Dermis blood vessel endothelial cell (primary cell): ENCODE measurements at places on chromosomes 2 and 18. TPM values are rescaled to one million over a fixed set of nuclear protein-coding genes. Genes with fewer than 3 reads are reported as not detected.

The MOCOS gene
- 0.34 and 0.79 TPM in 2 replicates for total RNA-seq

The PPP4R1 gene
- 180 and 193 TPM in 2 replicates for total RNA-seq

The ITGA6 gene
- 338 and 347 TPM in 2 replicates for total RNA-seq

The POTEI gene
- 0.34 and 0.51 TPM in 2 replicates for total RNA-seq

The AQP12A gene
- not detected in 2 replicates for total RNA-seq

The SPDYA gene
- 0.34 and 0.56 TPM in 2 replicates for total RNA-seq

The REG1A gene
- not detected in 2 replicates for total RNA-seq
